NCI-H2107 (cell line): ENCODE measurements at places on chromosomes 3 and 15.

DNA sequence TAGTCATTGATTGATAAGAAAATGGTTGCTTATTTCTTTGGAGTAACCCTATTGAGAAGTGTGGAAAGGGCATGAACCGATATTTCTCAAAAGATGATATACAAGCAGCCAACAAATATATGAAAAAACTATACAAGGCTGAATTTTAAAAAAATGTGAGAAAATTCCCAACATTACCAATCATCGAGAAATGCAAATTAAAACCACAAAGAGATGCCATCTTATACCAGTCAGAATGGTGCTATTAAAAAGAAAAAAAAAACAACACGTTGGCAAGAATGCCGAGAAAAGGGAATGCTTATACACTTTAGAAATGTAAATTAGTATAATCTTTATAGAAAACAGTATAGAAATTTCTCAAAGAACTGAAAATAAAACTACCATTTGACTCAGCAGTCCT is 77.7 kb upstream of the ROBO1 start:
- DNase-seq, result no peak

- DNase-seq, result no peak
Observed at GRCh38 chr15:35349916-35350315, 196.0 kb downstream of the DPH6 start.

DNA sequence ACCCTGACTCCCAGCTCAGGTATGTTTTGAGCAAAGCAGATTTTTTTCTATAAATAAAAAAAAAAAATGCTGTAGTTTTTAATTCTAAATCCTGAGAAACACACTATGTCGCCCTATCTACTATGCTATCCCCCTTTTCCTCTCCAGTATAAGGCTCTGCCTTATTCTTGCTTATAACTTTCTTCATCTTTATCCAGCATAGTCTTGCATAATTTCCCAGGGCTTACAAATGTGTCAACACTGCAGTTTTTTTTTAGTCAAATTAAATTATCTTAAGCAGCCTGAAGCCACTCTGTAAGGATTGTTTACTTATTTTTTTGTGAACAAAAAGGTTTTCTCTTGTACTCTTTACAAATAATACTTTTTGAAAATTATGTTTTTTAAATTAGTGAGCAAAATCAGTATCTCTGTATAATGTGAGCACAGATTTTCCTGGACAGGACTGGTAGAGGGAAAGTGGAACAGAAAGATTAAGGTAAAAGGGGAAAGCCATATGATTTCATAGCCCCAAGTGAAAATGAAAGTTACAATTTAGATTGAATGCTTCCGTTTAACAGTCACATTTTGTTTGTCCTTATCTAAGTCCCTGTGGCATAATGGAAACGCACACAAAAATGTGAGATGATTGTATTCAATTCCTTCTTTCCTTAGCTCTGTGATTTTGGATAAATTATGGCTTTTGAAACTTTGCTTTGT is 5.6 kb upstream of the PYDC2 start:
- no peak for DNase-seq

GRCh38 chr3:150722267-150722666 is 18.5 kb upstream of the ERICH6 start:
- no peak for DNase-seq

DNA sequence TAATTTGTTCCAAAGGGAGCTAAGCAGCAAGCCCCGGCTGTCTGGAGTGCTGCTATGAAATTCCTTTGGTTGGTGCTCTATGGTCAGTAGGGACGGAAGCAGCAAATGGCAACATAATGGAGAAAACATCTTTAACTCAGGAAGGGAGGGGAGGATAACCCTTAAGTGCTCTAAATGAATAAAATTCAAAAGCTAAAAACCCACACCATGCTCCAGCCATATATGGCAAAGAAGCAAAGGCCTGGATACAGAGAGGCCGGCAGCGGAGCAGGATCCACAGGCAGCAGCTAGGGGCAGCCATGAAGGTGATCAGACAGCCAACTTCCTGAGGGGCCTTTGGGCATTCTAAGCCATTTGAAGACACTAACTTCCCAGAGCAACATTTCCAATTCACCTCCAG is 38.9 kb downstream of the IL17RD start:
- no peak for DNase-seq

DNA sequence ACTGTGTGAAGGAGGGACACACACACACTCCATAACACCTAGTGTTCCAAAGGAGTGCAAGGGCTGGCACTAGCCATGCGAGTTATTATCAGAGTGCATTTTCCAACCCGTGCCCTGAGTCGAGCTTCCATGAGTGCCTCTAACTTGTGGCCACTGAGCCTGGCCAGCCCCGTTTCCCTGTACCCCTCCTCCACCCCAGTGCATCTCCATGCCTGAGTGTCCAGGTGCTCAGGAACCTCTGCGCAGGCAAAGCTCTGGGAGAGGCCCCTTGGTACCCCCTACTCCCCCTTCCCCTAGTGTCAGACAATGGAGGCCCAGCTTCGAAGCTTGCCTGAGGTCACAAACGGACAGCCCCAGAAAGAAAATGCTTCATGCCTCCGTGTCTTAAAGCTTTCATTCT is 45.2 kb upstream of the HES1 start:
- no peak for DNase-seq

DNA sequence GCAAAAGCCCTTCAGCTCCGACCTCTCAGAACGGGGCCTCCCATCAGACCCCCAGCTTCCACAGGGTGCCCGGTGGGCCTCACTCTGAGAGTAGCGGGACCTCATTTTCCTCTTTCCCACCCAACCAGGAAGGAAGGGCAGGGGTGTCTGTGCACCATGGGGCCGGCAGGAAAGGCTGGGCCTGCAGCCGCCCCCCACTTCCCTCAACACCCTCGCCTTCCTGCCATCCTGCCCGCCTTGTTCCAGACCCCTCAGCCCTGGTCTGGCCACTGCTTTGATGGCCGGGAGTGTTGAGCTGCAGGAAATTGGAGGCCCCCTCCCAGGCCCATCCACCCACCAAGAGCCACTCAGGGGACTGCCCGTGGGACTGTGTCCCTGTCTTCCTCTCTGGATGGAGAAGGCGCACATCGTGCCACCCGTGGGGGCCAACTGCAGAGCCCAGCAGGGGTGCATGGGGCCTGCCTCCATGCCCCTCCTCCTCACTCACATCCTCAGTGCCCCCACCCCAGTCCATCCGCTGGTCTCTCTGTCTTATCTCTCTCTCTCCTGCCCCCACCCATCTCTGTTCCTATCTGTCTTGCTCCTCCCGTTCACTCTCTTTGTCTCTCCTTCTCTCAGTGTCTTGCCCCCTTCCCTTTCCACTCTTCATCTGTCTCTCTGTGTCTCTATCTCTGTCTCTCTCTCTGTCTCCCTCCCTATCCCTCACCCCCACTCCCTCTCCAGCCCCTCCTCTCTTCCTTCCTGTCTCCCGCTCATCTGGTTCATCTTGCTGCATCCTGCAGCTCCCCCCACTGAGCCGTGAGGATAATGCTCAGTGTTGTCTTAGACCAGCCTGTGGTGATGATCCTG is 1.8 kb upstream of the PLXND1 start:
- DNase-seq, result no peak

GRCh38 chr15:89740137-89740536 is 10.9 kb downstream of the MESP1 start:
- no peak for DNase-seq

- DNase-seq, result no peak
Observed at GRCh38 chr3:128760881-128761280, 34.9 kb downstream of the RAB7A start.

- DNase-seq, result no peak
Observed at GRCh38 chr3:22582266-22582665, 620.9 kb upstream of the UBE2E2 start.

DNA sequence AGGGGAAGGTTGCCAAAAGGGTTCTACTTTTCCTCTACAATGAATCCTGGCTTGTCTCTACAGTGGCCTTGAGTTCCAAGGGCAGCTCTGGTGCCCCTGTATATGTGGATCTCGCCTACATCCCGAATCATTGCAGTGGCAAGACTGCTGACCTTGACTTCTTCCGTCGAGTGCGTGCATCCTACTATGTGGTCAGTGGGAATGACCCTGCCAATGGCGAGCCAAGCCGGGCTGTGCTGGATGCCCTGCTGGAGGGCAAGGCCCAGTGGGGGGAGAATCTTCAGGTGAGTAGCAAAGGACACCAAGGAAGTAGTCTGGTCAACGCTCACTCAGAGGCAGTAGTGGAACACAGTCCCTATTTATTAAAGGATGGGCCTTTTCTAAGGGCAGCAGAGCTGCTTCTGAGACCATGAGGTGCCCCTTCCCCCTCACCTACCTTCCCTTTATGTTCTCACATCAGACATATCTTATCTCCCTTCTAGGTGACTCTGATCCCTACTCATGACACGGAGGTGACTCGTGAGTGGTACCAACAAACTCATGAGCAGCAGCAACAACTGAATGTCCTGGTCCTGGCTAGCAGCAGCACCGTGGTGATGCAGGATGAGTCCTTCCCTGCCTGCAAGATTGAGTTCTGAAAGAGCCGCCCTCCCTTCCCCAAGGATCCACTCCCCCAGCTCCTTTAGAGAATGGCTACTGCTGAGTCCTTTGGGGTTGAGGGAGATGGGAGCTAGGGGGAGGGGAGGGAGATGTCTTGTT is 12.4 kb downstream of the MAP1A start:
- no peak for DNase-seq

- no peak for DNase-seq
Observed at GRCh38 chr3:114093596-114093995, 37.1 kb downstream of the QTRT2 start.
